Right forelimb (tissue), 1 donor: ENCODE measurements at places on chromosomes 7 and 10.

DNA sequence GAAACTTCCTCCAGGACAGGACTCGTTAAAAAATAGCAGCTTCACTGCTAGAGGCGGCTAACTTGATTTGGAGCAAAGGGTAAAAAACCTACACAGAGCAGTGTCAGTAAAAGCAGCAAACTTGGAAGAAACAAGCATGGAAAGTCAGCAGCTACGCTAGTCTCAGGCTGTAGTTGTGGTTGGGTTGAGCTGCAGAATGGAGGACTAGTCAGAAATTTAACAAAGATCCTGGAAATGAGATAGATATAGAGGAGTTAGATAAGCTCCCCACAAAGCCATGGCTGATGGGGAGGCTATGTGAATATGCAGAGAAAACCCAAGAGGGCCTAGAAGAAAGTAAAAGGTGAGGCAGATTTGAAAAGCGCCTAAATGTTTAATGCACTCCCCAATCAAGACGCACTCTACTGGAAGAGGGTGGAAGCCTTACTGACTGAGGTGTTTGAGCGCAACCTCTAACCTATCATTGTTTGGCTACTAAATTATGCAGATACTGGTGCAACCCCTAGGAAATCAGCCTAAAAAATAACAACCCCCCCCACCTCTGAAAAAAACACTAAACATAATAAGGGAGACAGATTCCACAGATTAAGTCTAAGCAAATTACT, 99.7 kb upstream of the TMEM168 start:
- DNase-seq = no peak

DNA sequence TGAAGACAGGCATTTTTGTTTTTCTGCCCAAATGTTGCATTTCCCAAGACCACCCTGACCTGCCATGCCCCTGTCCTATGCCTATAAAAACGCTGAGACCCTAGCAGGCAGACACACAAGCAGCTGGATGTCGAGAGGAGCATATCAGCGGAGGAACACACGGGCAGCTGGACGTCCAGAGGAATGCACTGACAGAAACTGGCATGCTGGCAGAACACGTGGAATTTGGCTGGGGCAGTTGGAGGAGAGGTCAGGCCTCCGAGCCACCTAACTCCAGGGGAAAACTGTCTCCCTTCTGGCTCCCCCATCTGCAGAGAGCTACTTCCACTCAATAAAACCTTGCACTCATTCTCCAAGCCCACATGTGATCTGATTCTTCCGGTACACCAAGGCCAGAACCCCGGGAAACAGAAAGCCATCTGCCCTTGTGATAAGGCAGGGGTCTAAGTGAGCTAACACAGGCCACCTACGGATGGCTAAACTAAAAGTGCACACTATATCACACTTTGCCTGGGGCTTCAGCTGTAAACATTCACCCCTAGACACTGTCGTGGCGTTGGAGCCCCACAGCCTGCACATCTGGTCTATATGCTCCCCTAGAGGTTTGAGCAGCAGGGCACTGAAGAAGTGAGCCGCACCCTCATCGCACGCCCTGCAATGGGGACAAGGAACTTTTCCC, 10.0 kb upstream of the CDHR3 start:
- DNase-seq = no peak

DNA sequence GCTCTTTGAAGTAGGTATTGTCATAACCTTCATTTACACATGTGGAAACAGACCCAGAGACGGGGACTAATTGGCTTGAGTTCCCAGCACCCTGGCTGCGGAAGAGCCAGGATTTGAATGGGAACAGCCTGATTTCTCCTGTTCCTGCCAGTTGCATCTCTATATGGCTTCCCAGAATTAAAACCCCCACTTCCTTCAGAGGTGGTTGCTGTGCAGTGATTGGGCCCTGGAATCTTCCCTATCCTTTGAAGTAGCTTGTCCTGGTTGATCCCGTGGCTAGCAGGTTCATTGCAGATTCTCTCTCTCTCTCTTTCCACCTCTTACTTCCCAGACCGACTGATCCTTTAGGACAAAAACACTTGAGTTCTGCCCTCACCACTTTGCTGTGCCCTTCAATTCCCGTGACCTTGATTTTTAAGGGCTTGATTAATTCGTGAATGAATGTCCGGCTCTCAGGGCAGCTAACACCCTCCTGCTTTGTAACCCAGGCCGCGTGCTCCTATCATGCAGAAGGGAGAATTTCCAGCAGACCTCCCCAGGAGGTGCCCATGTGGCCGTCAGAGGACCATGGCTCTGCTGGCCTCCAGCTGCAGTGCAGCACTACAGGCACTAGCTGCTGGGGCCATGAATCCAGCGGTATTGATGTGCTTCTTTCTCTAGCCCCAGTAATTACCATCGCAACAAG, 120.6 kb upstream of the AGK start:
- DNase-seq = no peak

DNA sequence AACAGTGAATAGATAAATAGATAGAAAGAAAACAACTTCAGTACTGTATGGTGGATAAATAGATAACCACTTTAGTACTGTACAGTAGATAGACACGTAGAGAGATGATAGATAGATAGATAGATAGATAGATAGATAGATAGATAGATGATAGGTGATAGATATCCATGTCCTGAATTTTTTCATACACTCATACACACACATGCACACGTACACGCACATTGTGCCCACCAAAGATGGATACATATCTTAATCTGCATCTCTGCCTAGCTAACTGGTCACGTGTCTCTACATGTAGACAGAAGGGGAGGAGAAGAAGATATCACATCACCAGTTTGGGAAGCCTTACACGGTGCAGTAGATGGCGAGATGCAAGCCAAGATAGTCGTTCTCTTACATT, 99.2 kb downstream of the ARID5B start:
- DNase-seq = no peak

GRCh38 chr7:93949423-93949822, 27.9 kb downstream of the GNG11 start:
- no peak for DNase-seq

DNA sequence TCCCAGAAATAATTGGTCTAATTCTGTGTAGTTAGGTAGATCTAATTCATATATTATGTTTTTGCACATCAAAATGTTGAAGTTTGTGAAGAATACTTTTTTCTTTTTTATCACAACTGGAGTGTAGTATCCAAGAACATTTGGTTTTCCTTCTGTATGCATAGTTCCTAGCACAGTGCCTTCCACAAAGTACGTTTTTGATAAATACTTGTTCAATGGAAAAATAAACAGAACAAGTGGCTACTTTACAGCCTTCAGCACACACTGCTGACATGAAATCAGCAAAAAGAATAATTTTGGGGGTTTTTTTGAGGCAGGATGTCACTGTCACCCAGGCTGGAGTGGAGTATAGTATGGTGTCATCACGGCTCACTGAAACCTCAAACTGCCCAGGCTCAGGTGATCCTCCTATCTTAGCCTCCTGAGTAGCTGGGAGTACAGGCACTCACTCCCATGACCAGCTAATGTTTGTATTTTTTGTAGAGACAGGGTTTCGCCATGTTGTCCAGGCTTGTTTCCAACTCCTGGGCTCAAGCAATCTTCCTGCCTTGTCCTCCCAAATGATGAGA, 27.9 kb downstream of the TARP start:
- DNase-seq = no peak

DNA sequence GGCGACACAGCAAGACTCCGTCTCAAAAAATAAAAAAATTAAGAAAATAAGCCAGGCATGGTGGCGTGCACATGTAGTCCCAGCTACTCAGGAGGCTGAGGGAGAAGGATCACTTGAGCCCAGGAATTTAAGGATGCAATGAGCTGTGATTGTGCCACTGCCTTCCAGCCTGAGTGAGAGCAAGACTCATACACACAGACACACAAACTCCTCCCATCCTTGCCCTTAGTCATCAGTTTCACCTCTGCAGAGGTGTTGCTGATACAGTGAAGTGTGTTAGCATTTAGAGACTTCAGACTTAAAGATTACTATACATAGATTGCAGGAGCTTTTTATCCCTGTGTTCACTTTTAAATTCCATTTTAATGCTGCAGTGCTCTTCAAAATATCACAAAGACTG, 5.5 kb upstream of the H2AZ2 start:
- no peak for DNase-seq

DNA sequence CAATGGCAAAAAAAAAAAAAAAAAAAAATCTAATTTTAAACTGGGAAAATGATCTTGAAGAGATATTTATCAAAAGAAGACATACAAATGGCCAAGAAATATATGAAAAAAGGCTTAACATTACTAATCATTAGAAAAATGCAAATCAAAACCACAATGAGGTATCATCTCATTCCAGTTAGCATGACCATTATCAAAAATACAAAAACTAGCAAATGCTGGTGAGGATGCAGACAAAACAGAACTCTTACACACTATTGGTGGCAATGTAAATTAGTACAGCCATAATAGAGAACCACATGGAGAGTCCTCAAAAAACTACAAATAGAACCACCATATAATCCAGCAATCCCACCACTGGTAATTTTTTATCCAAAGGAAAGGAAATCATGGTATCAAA, 489.6 kb downstream of the TNS3 start:
- no peak for DNase-seq

GRCh38 chr10:130282492-130283218, 146.5 kb downstream of the GLRX3 start:
- DNase-seq = no peak

DNA sequence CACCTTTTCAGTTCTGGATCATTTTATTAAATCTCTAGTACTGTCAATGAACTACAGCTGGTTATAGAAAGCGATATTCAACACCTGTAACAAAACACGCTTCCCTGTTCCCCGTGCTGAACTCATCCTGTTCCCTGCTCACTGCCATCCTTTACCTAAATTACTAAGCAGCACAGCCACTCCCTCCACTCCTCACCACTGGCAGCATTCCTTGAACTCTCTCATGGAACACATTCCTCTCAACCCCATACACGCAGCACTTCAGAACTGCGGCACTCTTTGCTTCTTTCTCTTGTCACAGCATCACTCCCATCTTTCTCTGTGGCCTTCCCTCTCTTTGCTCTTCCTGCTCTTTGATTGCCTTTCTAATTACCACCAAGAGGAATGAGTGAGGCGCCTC, 27.4 kb downstream of the RELN start:
- no peak for DNase-seq

GRCh38 chr7:27846388-27846787, 106.4 kb downstream of the TAX1BP1 start:
- DNase-seq = no peak

- no peak for DNase-seq
These were observed 16.7 kb downstream of the SHTN1 start for GRCh38 chr10:116988311-116988710.

GRCh38 chr7:121259826-121260225, 69.0 kb upstream of the WNT16 start:
- no peak for DNase-seq

DNA sequence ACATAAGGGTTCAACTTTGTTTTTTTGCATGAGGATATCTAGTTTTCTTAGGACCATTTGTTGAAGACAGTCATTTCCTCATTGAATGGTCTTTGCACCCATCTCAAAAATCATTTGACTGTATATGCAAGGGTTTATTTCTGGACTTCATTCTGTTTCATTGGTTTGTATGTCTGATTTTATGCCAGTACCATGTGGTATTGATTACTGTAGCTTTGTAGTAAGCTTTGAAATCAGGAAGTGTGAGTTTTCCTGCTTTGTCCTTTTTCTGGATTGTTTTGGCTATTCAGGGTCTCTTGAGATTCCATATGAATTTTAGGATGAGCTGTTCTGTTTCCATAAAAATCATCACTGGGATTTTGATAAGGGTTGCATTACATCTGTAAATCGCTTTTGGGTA, 63.9 kb downstream of the SND1 start:
- DNase-seq = no peak

DNA sequence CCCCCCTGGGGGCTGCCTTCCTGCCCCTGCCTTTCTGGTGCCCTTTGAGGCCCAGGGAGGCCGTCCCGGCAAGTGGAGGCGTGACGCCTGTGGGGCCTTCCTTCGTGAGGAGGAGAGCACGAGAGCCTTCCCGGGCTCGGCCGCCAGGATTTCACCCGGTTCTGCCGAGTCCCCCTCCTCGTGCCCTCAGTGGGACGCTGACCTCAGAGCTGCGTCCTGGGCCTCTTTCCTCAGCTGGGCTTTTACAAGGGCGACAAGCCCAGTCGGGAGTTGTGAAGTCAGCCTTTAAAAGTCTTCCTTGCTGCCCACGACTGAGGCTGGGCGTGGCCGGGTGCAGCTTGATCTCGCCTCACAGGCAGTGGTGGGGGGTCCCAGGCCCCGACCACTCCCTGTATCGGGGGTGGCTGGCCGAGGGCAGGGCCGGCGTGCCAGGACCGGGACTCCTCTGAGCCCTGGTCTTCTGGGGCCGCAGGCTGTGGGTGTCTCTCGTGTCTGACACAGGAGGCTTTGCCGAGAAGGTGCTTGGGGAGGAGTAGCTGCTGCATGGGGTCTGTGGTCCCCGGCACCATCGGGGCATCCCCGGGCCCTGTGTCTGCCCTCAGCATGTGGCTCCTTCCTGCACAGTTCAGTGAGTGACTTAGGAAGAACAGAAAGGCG, 41.8 kb downstream of the FAM20C start:
- DNase-seq = no peak

- DNase-seq = no peak
These were observed 24.0 kb upstream of the ACTR3B start for GRCh38 chr7:152735443-152736004.

DNA sequence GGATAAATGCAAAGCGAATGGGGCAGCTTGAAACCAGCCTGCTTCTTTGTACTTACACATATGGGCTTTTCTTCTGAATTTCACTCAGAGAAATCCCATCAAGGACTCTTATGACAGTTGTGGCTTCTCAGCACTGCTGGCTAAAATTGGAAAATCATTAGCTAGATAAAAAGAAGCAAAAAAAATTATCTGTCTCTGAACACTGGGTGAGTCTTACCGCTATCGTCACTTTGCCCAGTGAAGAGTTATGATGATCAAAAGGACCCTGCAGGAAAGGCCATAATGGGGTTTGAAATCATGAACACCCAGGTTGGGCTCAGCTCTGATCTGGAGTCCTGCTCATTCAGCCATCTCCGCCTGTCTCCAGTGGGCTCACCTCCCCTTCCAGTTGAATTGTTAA, 34.3 kb downstream of the AOAH start:
- no peak for DNase-seq

DNA sequence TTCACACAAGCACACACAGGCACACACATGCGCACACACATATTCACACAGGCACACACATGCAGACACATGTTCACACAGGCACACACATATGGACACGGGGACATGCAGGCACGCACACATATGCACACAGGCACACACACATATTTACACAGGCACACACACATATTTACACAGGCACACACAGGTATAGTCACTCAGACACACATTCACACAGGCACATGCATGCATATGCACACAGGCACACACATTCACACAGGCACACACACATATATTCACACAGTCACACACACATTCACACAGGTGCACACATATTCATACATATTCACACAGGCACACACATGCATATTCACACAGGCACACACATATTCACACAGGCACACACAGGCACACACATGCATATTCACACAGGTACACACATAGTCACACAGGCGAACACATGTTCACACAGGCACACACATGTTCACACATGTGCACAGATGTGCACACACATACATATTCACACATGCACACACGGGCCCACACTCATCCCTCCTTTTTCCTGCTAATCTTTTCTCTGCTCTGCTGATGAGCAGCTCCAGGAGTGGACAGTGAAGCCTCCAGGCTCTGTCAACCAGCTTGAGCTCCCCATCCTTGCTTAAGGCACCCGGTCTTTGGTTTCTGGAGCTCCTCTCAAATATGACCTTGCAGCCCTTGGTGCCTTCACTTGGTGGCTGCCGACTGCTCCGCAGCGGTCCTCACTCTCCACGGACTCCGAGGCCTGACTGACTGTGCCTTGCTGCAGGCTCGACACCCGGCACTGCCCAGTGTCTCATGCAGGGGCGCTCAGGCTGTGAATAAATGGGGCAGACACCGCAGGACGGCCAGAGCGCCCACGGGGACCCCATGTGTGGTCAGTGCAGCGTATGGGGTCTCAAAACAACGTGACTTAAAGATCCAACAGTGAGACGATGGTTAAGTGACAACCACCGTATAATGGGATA, 581.2 kb upstream of the MGMT start:
- DNase-seq = no peak
